ENCODE measurements at places on chromosomes 7 and 10. TPM values are rescaled to one million over a fixed set of nuclear protein-coding genes. Genes with fewer than 3 reads are reported as not detected.
A peak's percentile ranks its signal among the peaks of the same experiment; 100 is the strongest.

- DNase-seq: no peak
These were observed 114.5 kb downstream of the NKX6-2 start for GRCh38 chr10:132671228-132672154.

GRCh38 chr10:22315455-22316285 lies 518 bp upstream of the COMMD3 start:
- DNase-seq: no peak

GRCh38 chr7:128115821-128116723 lies 84.8 kb upstream of the LRRC4 start:
- DNase-seq: no peak

DNA sequence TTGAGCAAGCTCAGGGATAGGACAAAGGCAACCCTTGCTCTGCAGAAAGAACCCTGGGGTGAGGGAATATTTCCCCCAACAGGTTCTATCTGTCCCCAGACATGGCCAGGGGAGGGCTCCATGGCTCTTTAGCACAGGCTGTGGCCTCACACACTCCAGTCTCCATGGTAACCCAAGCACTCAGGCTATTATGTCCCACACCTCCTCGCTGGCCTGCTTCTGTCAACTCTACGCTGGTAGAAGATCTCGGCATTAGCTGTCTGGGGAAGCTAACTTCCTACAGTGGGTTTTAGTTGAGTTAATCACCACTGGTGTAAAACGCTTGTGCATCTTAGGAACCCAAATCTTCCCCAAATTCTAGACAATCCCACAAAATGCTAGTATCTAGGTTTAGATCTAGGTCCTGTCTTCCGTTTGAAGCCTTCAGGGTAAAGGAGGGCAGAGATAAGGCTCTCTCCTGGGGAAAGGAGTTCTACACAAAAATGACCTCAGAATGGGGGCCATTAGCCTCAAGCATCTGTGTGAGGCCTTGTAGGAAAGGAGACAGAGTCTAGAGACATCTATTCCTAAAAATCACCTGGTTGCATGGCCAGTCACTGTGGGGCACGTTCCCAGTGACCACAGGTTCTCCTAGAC lies 36.7 kb upstream of the SLIT1 start:
- no peak for DNase-seq

DNA sequence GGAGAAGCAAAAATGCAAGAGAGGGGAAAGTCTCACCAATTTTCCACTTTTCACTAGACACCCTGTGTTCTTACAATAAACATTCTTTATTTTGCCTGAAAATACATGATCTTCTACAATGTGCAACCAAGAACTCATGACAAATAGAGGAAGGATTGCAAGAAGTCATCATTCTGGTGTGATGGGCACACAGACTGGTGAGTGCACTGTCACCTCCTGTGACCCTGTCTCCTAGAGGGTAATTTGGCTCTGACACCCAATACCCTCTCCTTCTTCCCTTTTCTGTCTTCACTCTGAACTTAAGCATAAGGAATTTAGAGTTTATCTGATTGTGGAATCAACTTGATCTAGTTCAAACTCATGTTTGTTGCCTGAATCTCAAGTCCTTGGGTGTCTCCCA lies 153.7 kb downstream of the SH2D4B start:
- no peak for DNase-seq

DNA sequence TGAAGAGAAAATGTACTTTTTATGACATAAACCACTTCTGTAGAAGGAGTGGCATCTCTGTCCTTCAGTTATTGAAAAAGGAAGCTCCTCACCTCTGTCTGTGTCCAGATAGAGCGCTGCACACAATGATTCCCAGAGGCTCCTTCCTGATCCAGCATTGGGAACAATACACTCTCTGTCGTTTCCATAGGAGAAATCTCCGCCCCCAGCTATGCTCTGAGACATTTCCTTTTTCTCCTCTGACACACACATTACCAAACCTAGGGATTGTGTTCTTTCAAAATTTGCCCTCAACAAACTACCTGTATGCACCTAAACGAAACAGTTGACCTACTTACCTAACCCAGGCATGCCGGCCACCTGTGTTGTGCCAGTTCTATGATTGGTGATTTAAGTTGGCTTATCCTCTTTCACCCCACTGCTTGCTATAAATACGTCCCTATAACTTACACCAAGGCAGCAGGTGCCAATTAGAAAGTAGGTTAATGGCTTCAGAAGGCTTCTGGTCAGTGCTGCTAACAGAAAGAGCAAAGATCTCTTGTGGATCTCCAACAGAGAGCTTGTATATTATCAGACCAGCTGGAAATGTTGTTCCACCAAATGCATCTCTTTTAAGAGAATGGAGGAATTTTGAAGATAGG lies 140.1 kb upstream of the JCAD start:
- DNase-seq: no peak

- no peak for DNase-seq
These were observed 294.4 kb upstream of the MYO3A start for GRCh38 chr10:25639646-25640045.

DNA sequence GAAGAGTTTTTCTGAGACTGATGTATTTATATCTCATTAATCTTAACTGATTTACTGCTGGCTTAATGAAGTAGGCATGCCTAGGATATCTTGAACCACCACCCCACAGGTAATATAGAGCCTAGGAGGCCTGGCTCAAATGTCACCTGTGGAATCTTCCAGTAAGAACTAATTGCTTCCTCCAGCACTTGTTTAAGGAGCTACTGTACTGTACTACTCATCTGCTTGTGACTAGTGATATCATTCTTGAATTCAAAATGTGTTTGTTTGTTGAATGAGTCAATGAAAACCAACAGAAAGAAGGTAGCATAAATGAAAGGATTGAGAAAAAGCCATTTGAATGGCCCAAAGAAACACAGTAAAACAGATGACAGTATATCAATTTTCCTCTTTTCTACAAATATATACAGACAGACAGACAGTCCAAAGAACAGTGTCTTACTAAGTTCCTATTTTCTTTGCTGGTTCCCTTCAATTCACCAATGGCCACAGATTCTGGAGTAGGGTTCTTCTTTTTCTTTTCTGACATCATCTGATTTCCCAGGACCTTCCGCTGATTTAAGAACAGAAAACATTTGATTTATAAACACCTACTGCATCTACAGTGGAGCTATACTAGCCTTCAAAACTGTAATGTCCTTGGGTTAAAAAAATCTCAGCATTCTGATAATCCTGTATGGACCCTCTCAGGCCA lies 43.7 kb upstream of the SLIT1 start:
- DNase-seq: peak; percentile 18

DNA sequence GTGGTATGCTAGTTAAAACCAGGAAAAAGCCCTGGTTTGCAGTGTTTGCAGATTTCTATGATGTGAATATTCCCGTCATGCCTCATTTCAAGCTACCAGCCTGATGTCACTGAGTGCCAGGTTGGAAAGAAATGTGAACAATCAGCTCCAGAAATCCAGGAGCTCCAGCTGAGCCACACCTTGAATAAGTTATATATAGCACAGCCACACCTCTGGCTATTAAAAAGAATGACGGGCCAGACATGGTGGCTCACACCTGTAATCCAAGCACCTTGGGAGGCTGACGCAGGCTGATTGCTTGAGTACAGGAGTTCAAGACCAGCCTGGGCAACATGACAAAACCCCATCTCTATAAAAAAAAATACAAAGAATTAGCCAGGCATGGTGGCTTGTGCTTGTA lies 18.7 kb upstream of the SLF2 start:
- no peak for DNase-seq

DNA sequence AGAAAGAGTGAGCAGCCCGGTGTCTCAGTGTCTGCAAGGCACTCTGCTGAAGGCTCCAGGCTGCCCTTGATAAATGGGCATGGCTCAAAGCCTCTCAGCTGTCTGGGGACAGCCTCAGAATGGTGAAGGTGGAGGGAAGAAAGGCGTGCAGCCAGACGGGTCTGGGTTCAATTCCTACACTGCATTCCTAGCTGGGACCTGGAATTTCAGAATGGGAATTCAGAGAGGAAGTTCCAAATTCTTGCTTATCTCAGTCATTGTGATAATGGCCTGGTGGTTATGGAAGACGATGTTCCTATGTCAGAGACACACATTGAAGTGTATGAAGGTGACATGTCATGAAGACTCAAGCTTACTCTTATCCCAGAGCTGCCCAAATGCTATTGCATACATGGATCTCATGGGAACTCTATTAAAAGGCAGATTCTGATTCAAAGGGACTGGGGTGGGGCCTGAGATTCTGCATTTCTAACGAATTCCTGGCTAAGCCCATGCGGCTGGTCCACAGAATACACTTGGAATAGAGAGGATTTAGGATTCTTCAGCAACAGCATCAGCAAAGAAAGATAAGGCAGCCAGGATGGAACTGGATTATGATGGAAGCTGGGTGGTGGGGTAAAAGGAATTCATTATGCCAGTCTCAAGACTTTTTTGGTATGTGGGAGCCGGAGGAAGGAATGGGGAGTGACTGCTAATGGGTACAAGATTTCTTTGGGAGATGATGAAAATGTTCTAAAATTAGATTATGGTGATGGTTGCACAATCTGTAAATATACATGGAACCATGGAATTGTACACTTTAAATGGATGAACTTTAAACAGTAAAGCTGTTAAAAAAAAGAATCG lies 82.6 kb upstream of the ZMIZ1 start:
- no peak for DNase-seq

DNA sequence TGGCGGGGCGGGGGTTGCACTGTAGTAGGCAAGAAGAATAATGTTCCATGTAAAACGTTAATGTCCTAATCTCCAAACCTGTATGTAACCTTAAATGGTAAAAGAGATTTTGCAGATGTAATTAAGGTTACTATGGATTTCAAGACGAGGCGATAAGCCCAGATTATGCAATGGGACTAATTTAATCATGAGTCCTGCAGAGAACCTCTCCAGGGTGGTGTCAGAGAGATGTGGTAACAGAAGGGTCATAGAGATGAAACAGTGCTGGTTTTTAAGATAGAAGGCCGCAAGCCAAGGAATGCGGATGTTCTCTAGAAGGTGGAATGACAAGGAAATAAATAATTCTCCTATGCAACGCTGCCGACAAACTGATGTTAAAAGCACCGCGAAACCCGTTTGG lies 57.1 kb downstream of the UBE3C start:
- DNase-seq: no peak

DNA sequence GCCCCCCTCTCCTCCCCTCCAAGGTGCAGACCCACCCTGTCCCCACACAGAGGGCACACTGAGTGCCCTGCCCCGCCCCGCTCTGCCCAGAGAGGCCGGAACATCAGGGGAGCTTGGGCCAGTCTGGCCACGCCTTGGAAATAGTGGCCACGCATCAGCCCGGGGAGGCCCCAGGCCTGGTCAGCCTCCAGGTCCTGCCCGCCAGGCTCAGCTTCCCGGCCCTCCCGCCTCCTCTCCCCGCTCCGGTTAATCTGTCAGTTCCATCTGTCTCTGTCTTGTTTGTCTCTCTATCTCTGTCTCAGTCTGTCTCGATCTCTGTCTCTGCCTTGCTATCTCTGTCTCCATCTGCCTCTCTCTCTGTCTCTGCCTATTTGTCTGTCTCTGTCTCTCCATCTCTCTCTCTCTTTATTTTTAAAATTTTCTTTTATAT lies 28.9 kb upstream of the TNRC18 start:
- DNase-seq: no peak

HDAC9 gene
- 3.6 TPM for total RNA-seq

LRRD1 gene
- 0.17 TPM for total RNA-seq

NANOS1 gene
- total RNA-seq: 1.2 TPM

PIP4K2A gene
- 37.5 TPM for total RNA-seq

CPA5 gene
- not detected for total RNA-seq

FAM24B gene
- total RNA-seq: 6.8 TPM

IL6 gene
- total RNA-seq: 22.1 TPM

PRKRIP1 gene
- total RNA-seq: 16.3 TPM

SMKR1 gene
- 0.51 TPM for total RNA-seq

All from fibroblast of lung (primary cell).